Stimulated activated CD4-positive, alpha-beta T cell treated with anti-CD3 and anti-CD28 coated beads, TNF-alpha, amount 100 ng/mL, for 4 hours (primary cell): ENCODE measurements at places on chromosomes 2 and 18.

- no peak for DNase-seq
Observed at GRCh38 chr2:31067259-31067658, 71.0 kb downstream of the GALNT14 start.

DNA sequence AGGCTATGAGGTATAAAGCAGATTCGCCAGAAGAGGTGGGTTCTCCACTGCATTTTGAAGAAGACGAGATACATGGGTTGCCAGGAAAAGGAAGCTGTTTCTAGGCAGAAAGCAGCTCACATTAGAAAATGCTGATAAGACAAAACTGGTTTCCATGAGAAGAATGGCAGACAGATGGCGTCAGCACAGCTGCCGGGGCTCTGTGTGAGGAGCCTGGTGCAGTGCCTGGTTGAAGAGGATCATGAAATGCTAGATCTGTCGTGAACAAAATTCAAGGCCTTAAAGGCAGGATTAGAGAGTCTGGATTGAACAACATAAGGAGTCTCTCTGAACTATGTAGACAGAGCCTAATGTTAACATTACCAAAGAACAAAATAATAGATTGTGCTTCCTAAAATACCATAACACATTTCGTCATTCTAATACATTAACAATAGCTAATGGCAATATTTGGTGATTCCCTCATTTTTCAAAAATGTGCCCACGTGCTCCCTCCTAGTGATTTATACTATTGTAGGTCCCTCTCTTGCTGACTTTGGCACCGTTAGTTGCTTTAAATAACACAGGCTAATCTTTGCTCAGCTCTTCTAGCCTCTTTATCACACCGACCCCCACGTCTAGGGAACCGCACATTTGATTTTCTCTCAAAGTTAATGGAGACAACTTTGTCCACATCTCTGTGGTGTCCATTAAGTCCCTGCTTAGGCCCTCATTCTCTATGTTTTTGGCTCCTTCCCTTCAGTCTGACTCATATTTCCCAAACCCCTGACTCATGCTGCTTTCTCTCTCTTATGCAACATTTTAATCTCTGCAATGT, 38.2 kb downstream of the EFEMP1 start:
- DNase-seq: no peak

DNA sequence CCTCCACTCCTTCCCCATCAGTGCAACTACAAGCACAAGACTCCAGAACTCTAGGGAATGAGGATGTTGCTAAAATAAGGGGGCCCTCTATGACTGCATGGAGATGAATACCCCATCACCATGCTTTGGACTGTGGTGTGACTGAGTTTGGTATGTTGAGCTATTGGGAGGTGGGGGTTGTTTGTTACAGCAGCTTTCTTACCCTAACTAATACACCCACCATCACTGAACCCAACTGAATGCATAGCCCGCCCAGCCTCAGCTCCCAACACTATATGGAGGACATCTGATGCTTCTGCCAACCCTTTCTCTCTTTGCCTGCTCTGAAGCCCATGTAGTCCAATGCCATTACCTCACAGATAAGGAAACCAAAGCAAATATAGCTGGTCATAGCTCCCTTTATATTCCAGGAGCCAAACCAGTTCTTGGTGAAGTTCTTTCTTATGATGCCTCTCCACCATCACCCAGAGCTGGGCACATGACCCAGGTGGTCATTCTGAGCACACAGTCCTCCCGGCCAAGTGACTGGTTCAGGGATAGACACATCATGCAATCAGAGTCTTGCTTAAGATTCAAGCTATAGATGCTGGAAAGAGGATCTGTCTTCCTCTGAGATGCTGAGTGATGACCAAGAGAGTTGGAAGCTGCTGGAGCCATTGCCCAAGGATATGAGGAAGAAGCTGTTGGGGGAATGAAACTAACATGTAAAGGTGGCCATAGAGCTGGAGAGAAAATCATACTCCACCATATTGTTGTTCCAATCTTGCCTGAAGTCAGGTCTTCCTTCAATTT, 155.6 kb upstream of the HAAO start:
- no peak for DNase-seq

DNA sequence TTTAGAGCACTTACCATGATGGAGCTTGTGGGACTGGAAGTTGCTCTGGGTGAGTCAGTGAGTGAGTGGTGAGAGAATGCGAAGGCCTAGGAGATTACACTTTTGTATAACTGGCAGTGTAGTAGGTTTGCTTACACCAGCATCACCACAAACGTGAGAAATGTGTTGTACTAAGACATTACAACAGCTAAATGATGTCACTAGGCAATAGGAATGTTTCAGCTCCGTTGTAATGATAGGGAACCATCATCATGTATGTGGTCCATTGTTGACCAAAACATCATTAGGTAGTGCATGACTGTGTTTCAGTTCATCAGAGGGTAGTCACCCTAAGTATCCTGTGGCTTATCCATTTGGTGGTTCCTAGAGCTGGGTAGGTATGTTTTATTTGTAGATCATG, 11.9 kb downstream of the ZNF407 start:
- no peak for DNase-seq

DNA sequence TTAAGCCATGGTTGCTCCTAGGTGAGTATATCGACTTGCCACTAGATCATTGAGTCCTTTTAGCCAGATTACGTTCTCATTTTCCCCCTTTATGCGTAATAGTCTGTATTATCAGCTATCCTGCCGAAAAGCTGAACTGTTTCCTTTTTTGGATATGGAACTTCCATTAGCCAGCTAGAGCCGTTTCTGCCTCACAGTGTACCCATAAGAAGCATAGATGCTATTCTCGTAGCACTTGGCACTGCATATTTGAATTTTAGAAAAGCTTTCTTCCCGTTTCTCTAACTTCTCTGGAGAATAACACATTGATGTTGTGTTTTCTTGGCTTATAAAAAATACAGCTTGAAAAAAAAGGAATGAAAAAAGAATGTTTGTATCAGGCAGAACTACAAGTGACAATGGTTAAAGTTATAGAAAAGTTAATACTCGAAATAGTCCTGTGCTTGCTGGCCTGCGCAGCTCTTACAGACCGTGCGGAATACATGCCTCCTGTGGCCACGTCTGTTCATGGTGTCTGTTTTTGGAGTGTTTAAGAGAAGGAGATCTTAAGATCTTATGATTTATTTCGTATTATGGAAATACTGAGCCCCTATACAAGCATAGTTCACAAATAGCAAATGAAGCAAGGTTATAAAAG, 710 bp downstream of the DUSP19 start:
- no peak for DNase-seq

DNA sequence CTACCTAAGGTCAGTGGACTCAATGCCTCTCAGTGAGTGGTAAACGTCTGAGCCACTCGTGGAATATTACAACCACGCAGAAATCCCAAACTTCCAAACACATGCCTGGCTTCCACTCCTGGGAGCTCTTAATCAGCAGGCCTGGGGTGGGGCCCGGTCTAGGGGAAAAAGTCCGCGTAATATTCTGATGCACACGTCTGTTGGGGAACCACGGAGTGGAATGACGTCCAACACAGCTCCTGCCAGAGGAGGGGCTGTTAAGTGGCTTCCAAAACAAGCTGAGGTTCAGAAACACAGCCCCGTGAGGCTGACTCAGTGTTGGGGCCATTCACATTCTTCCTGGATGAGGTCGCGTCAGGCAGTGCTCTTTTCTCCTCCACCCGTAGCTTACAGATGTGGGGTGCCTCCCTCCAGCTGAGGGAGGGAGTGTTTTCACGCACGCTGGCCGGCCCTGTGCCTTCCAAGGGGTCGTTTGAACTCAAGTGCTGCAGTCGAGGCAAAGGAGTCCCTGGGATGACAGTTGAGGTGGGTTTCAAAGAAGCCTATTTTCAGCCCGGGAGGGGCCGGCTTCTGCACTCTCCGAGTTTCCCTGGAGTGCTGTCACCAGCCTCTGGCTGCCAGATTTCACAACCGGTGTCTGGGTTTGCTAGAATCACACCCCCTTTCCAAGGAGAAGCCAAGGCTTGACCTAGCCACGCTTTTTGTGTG, 73.1 kb downstream of the ACKR3 start:
- DNase-seq: no peak
